ENCODE measurements at places on chromosomes 1 and 21.
A peak's percentile ranks its signal among the peaks of the same experiment; 100 is the strongest.

GRCh38 chr1:208178091-208178529 is 66.1 kb downstream of the PLXNA2 start:
- H3K4me1 ChIP-seq: no peaks in the 10 kb centered on the region
- no peaks in the 10 kb centered on the region for H3K36me3 ChIP-seq
- peaks cover 6% of the 10 kb centered on the region for H3K27me3 ChIP-seq
- DNase-seq: no peak

GRCh38 chr1:48374785-48375184 is 97.2 kb downstream of the SPATA6 start:
- no peak for DNase-seq
- H3K4me3 ChIP-seq: no peak overlapping the region
- no peaks in the 10 kb centered on the region for H3K27me3 ChIP-seq
- H3K36me3 ChIP-seq: peaks cover 29% of the 10 kb centered on the region
- no peaks in the 10 kb centered on the region for H3K4me1 ChIP-seq

DNA sequence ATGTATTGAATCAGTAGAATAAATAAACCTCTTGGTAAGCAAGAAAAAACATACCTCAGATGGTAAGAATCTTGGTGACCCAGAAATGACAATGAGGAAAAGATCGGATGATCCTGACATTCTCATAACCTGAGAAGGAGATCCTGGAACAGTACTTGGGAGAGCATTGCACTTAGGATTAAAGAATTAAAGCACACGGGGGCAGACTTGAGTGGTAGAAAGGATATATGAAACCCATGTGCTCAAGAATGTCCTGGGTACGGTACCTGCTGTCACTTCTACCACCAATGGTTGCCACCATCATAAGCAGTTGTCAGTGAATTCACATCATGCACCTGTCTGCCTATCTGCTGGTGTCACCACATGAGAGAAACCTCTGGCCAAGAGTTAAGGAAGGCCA is 108.9 kb upstream of the GJB5 start:
- no peaks in the 10 kb centered on the region for H3K4me1 ChIP-seq
- H3K27ac ChIP-seq: no peak overlapping the region
- no peaks in the 10 kb centered on the region for H3K36me3 ChIP-seq
- H3K4me3 ChIP-seq: no peak overlapping the region
- H3K27me3 ChIP-seq: peaks cover 46% of the 10 kb centered on the region
- DNase-seq: no peak

GRCh38 chr1:184150776-184151531 is 99.4 kb downstream of the TSEN15 start:
- peaks cover 13% of the 10 kb centered on the region for H3K4me1 ChIP-seq
- H3K4me3 ChIP-seq: no peak overlapping the region
- no peaks in the 10 kb centered on the region for H3K36me3 ChIP-seq
- peaks cover 41% of the 10 kb centered on the region for H3K27me3 ChIP-seq
- no peak for DNase-seq

- H3K4me3 ChIP-seq: no peak overlapping the region
- no peaks in the 10 kb centered on the region for H3K36me3 ChIP-seq
- no peak overlapping the region for H3K27ac ChIP-seq
- peaks cover 5% of the 10 kb centered on the region for H3K4me1 ChIP-seq
- DNase-seq: no peak
These were observed 239.9 kb downstream of the TNR start for GRCh38 chr1:175503538-175503937.

GRCh38 chr1:53294061-53294460 is 33.8 kb downstream of the LRP8 start:
- no peak overlapping the region for H3K27ac ChIP-seq
- H3K27me3 ChIP-seq: no peaks in the 10 kb centered on the region
- no peak for DNase-seq
- peaks cover 3% of the 10 kb centered on the region for H3K36me3 ChIP-seq

- no peaks in the 10 kb centered on the region for H3K27me3 ChIP-seq
- no peaks in the 10 kb centered on the region for H3K36me3 ChIP-seq
- no peak overlapping the region for H3K4me3 ChIP-seq
- DNase-seq: no peak
These were observed 93.9 kb upstream of the CD34 start for GRCh38 chr1:208004851-208005250.

GRCh38 chr1:101003012-101003650 is 22.5 kb downstream of the DPH5 start:
- DNase-seq: no peak
- no peak overlapping the region for H3K4me3 ChIP-seq
- no peaks in the 10 kb centered on the region for H3K27me3 ChIP-seq

DNA sequence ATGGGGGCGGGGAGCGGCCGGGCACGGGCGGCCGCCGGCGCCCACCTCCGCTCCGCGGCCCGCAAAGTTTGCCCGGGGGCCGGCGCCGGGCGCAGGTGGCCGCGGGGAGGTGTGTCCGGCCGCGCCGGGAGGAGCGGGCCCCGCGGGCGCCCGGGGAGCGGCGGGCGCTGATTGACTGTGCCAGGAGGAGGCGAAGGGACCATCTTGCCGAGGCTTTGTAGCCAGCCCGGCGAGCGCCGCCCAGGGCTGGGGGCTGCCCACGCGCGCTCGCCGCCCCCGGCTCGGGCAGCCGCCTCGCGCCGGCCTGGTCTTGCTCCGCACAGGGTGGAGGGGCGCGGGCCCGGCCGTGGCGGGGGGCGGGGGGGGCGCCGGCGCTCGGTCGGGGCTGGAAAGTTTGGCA is 432 bp downstream of the EPHB2 start:
- peak; percentile 9 for DNase-seq
- no peak overlapping the region for H3K4me3 ChIP-seq
- peaks cover 73% of the 10 kb centered on the region for H3K27me3 ChIP-seq
